IMR-90 (cell line): ENCODE measurements at places on chromosomes 13 and 19.
A peak's percentile ranks its signal among the peaks of the same experiment; 100 is the strongest.

- no peak for DNase-seq
Measured at GRCh38 chr19:33624586-33624985, 2.8 kb downstream of the CHST8 start.

GRCh38 chr19:14375055-14375581 lies 6.1 kb upstream of the ADGRE5 start:
- DNase-seq = no peak

- DNase-seq = no peak
Measured at GRCh38 chr19:11792942-11793341, 5.4 kb upstream of the ZNF491 start.

DNA sequence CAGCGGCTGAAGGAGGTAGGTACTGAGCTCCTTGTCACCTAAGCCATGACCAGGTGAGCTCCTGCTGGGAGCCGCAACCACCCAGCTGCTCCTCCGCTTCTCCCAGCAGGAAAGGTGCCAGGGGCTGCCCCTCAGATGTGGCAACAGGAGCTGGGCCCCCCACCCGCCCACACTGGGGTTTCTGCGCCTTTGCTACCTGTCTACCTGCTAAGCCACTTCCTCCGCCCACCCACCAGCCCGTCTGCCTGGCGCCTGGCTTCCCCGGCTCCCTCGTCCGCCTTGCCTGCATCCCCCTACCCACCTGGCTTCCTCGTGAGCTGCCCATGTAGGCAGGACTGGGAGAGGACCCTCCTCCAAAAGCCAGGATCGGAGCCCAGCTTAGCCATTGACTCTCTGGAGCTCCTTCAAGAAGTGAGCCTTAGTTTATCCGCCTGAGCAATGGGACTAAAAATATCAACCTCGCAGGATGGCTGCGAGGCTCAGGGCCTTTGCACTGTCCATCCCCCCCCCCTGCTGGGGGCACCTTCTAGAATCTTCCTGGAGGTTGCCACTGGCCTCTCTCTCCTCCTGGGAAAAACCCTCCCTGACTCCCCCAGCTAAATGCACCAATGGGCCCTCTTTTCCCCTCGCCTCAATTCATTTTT lies 55.8 kb upstream of the KLF2 start:
- DNase-seq = no peak

DNA sequence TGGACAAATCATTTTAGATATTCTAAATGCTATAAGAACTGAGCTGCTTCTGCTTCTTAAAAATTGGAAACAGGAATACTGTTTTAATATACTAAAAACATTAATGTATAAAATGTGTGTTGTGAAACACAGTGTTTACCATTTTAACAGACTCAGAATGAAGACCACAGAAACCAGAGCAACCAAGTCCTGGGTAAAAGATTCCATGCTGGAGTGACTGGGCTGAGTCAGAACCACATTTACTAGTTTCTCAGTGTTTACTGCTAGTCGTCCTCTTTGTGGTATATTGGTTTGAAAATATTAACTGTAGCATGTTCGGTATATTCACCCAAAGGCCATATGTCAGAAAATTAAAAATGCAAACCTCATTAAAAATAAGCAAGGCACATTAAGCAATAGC lies 31.9 kb downstream of the ANKRD10 start:
- peak; percentile 77 for DNase-seq

DNA sequence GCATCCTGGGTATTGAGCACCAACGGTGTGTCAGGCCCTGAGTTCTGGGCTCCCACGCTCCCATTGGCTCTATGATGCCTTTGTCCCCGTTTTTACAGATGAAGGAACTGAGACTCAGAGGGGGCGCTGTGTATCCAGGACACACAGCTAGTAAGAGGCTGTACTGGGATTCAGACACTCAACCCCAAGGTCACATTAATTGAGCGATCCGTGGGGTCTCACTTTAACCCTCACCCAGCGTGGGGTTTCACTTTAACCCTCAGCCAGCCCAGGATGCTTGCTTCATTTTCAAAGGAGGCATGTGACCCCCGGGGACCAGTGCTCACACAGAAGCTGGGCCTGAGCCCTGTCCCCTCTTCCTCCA lies 42.6 kb downstream of the CYP4F22 start:
- no peak for DNase-seq

DNA sequence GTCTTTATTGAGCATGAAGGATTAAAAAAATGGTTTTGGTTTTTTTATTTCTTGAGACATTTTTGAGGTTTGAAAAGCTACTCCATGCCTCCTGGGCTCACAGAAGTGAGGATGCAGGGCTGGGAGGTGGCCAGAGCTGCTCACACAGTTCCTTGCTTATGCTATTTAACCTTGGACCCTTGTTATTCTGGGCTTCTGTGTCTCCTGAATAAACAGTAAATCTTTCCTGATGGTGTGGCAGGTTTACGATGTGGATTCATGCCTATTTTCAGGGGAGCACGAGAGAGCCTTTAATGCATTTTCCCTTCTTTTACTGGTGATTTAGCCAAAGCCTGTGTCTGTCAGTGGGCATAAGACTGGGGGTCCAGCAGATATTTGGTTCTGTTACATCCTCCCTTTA lies 34.3 kb upstream of the PCDH8 start:
- DNase-seq = no peak
